ENCODE measurements at places on chromosomes 5 and 9.

- DNase-seq: no peak
Measured at GRCh38 chr5:14326035-14326903, 183.1 kb downstream of the TRIO start.

DNA sequence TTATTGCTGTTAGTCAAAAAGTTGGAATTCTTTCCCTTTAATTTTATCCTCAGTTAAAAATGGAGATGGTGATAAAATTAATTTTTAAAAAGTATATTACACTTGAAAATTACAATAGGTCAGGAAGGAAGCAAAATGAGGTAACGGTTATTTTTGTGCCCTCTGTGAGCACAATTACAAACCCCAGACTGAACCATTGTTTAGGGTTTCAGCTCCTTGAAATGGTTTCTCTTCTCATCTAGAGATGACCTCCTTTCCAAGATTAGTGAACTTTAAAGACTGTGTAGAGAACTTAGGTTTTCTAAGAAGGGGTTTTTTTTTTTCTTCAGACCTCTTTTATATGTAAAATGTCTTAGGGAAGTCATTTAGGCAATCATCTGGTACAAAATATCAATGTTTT is 126.2 kb upstream of the CHD1 start:
- DNase-seq: no peak

GRCh38 chr9:82720515-82720914 is 342.4 kb downstream of the RASEF start:
- no peak for DNase-seq

GRCh38 chr9:127575875-127576778 is 36.0 kb upstream of the STXBP1 start:
- no peak for DNase-seq

DNA sequence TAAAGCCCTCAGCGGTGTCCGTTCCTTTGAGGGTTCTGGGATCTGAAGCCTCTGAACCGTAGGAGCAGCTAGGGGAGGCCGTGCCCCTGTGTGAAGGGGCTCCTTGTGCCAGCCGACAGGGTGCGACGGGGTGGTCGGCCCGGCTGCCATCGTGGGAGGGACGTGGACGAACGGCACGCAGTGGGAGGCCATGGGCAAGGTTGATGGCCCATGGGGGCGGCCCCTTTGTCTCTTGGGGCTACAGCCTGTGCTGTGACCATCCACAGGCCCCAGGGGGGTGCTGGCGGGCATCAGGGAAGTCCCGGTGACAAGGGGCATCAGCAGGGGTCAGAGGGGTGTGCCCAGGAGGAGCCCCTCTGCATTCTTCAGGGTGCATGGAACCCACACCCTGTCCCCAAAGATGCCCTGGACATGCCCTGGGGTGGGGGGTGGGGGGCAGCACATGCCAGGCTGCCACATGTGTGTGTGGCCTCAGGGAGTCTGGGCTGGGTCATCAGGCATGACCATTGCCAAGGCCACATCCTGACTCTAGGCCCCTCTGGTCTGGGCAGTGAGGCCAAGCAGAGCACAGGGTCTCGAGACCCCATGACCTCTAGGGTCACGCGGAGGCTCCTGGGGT is 49.6 kb upstream of the CACNA1B start:
- DNase-seq: no peak

GRCh38 chr9:38263532-38263931 is 129.0 kb upstream of the ALDH1B1 start:
- DNase-seq: no peak

DNA sequence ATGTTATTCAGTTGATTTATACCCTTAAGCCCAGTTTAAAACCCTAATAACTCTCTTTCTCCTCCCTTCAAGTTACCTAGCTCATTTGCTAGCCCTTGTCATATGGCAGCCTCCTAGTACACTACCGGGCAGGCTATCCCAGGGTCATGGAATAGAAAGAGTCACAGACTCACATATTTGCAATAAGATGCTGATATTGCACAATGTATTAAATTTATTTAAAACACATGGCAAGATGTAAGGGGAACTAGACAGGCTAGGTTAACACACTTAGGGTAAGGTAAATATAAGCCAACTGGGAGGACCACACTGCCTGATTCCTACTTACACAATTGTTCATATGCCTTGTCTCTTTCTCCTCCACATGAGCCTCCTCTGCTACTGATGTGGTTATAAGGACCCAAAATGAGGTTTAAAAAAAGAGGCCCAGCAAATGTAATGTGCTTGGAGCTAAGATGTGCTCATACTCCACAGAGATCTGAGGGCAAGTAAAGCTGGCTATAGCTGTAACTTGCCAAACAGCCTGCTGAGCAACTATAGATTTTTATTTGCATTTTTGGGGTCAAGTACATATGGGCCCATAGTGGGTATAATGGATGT is 130.0 kb downstream of the ENC1 start:
- DNase-seq: no peak

DNA sequence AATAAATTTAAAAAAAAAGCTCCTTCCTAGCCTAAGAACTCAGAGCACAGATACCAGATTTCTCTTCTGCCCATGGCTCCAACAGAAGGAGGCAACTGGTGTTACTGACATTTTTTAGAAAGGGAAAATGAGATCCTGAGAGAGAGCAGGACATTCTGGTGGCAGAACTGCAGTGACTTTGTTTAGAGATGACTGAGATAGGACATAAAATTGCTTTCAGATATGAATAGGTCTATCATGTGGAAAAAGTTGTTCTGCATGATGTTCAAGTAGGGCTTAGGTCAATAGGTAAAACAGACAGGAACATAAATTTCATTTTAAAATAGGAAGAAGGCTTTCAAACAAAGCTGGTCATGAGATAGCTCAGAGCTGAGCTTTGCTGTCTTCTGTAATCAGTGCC is 49.6 kb downstream of the NIPAL4 start:
- no peak for DNase-seq

- DNase-seq: no peak
Measured at GRCh38 chr5:56069652-56070226, 75.0 kb upstream of the IL6ST start.

DNA sequence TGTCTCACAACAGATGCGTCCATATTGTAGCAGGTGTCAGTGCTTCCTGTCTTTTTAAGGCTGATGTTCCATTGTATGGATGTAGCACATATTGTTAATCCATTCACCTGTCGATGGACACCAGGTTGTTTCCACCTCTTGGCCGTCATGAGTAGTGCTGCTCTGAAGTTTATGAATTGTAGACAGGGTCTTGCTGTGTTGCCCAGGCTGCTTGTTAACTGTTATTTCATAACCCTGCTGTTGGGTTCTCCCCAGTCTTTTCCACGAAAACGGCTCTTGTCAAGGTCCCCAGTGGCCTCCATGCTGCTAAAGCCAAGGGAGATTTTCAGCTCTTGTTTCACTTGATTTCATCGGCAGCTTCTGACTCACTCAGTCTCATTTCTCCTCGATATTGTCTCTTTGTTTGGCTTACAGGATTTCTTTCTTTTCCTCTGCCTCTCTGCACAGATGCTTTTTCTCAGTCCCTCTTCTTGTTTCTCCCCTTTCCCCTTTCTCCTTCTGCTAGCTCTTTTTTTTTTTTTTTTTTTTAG is 12.1 kb upstream of the PSD2 start:
- no peak for DNase-seq

Data from stimulated activated CD4-positive, alpha-beta T cell treated with anti-CD3 and anti-CD28 coated beads, TNF-alpha, amount 100 ng/mL, for 1 hour (primary cell).